ENCODE measurements at places on chromosomes 1 and 21. TPM values are rescaled to one million over a fixed set of nuclear protein-coding genes. Genes with fewer than 3 reads are reported as not detected.

KRTAP12-2 gene
- not detected for total RNA-seq

BRDT gene
- not detected for total RNA-seq

TRPM2 gene
- total RNA-seq: 3.7 TPM

HORMAD1 gene
- not detected for total RNA-seq

LCE3D gene
- total RNA-seq: not detected

NBPF4 gene
- total RNA-seq: 0.10 TPM

PAQR6 gene
- total RNA-seq: 4.4 TPM

ACTL8 gene
- total RNA-seq: not detected

SRGAP2 gene
- total RNA-seq: 40.7 TPM

DCST1 gene
- not detected for total RNA-seq

SH2D5 gene
- 2.7 TPM for total RNA-seq

IRF6 gene
- 2.4 TPM for total RNA-seq

CYP4A22 gene
- total RNA-seq: not detected

ERICH3 gene
- total RNA-seq: not detected

ADGRL2 gene
- total RNA-seq: not detected

FRRS1 gene
- total RNA-seq: 4.3 TPM

OR2L2 gene
- total RNA-seq: not detected

ABCG1 gene
- 11.1 TPM for total RNA-seq

SUCO gene
- total RNA-seq: 18.9 TPM

HECTD3 gene
- total RNA-seq: 23.5 TPM

C1orf122 gene
- total RNA-seq: 27.7 TPM

ZNF684 gene
- 6.2 TPM for total RNA-seq

OR6K3 gene
- total RNA-seq: not detected

GOLPH3L gene
- 15.8 TPM for total RNA-seq

VWA5B1 gene
- 0.16 TPM for total RNA-seq

FALEC gene
- not detected for total RNA-seq

CCDC27 gene
- not detected for total RNA-seq

PFKFB2 gene
- 3.9 TPM for total RNA-seq

ZNF593OS gene
- not detected for total RNA-seq

DONSON gene
- 38.7 TPM for total RNA-seq

CTPS1 gene
- 139 TPM for total RNA-seq
